ENCODE measurements at places on chromosomes 5 and 9.
A peak's percentile ranks its signal among the peaks of the same experiment; 100 is the strongest.

DNA sequence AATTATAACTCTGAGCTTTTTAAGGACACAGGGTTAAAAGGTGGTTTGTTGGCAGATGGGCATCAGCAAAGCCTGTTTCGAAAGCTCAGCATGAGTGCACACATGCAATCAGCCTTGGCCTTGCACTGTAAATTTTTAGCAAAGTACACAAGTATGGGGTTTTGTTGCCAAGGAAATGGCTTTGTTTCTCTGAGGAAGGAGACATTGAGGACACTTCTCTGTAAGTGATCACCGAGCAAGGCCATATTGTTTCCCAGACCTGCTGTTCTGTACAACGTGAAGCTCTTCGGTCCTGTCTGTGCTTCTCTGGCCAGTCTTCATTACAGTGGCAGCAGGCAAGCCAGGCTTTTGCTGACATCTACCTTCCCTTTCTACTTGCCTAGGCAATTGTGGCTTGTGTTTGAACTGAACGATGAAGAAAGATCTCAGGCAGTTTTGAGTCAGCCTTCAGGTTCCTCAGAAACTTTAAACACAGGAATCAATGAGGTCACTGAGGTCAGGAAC, 27.9 kb upstream of the GLRX start:
- no peak for DNase-seq

GRCh38 chr5:181188700-181189362, 16.2 kb downstream of the TRIM7 start:
- DNase-seq, result no peak

GRCh38 chr5:56358703-56359681, 125.9 kb upstream of the ANKRD55 start:
- no peak for DNase-seq

GRCh38 chr9:120885958-120886357, 9.0 kb upstream of the PHF19 start:
- no peak for DNase-seq

DNA sequence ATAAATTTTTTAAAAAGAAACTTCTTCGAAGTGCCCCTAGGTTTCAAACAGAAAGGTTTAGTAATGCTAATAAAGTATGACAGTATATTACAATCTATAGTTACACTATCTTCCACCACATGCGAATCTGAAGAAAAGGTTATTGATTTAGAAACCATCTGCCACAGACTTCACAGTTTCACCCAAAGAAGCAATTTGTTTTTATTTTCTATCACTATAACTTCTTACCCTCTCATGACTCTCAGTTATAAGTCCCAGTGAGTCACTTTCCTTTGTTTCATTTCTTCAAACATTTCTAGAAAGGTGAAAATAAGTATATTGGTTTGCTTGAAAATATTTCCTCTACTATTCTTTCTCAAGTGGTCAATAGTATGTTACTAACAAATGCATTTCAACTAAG, 93.6 kb downstream of the MCTP1 start:
- no peak for DNase-seq

- DNase-seq, result no peak
Measured at GRCh38 chr5:38210676-38211353, 47.5 kb upstream of the EGFLAM start.

GRCh38 chr5:88770276-88771257, 112.4 kb downstream of the MEF2C start:
- DNase-seq, result no peak

DNA sequence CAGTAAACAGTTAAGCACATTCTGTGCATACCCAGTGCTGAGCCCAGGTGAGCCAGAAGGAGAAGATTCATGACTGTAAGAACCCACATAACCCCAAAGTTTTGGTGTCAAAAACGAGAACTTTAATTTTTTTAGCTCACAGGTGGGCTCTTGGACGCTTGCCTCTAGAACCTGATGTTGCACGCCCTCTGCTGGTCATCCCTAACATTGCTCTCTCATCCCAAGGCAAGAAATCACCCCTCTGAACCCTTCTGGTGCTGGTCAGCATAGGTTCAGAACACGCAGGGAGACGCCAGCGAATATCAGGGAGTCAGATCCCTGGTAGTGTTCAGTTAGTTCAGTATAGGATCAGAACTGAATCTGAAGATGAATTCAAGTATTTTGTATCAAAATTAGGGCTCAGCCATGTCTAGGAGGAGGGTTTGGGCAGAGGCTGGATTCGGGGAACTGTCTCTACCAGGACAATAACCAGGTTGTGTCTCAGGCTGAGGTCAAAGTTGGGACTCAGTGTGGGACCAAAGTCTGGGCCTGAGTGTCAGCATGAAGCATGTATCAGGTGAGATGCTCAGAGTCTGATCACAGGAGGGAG, 4.1 kb upstream of the DNAJB5 start:
- DNase-seq, result peak; percentile 35

DNA sequence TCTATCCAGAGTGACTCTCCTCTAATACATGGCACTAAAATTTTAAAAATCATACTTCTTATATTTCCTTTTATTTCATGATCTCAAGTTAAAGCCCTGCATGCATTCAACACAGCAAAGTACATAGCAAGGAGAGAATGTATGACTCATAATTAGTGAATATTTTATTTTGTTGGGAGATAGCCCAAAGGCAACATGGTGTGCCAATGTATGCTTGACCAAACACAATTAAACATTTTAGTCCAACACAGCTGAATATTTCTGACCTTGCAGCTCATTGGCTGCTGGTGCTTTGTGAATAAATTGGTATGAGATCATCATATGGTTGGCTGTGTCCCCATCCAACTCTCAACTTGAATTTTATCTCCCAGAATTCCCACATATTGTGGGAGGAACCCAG, 103.5 kb downstream of the NPR3 start:
- no peak for DNase-seq

DNA sequence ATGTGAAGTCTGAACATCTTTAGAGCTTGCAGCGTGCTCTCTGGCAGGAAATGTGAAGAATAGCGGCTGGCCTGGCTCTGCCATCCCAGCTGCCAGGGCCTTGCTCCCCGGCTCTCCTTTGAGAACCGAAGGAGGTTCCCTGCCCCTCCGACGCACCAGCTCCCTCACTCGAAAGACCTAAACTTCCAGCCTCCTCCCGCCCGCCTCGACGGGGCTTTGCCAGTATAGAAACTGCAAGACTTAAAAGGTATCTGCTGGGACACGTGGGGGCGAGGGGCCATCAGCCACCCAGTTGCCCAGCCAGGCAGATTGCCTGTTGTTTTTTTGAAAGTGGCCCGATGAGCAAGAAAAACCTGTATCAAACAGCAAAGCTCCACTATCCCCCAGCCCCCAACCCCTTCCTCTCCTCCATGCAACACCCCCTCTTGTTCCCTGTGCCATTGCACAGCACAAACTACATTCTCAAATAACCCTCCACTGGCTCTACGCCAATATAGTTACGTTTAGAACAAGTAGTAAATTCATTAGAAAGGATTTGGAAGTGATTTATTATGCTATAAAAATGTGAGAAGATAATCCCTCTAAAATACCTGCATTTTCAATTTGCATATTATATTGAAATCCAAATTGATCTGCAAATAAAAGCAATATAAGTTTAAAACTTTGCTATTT, 331.9 kb downstream of the MED10 start:
- no peak for DNase-seq

DNA sequence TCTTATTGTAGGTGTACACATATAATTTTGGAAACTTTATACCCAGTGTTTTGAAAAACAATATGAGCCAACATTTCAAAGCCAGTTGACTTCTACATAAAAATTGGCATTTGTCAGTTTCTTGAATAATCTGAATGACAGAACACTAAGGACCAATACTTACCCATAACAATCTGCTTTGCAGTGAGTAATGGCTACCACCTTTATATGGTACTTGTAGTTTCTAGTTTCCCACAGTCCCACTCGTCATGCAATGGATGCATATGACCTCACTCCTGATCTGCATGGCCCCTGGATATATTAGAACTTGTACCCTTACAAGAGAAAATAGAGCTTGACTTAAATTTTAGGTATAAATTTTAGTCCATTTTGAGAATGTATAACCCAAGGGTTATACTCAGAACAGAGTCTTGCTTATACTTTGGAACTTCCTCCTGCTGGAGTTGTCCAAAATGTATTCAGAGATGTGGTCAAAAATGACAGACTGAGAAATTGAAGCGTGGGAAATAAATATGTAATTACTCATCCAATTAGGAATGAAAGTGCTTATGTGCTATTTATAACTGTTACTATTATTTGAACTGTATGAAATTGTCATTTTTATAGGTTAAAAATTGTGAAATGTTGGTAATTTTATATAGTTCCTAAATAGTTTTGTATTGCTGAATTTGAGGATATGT, 19.5 kb downstream of the XRCC4 start:
- no peak for DNase-seq

DNA sequence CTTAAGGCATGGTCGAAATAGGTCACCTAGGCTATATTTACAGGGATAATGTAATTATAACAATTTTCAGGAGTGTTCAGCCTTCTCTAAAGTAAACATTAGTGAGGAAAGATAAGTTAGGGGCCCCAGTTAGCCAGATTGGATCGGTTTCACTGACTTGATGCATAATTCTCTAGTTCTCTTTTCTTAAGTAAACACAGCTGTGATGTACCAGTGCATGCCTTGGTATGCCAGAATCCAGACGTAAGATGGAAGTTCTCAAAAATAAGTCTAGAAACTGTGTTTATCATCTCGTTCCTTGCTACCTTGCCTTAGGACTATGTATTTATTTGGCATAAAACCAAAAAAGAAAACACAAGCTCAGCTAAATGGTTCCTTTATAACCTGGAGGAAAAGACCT, 442.2 kb upstream of the CLINT1 start:
- DNase-seq, result no peak

DNA sequence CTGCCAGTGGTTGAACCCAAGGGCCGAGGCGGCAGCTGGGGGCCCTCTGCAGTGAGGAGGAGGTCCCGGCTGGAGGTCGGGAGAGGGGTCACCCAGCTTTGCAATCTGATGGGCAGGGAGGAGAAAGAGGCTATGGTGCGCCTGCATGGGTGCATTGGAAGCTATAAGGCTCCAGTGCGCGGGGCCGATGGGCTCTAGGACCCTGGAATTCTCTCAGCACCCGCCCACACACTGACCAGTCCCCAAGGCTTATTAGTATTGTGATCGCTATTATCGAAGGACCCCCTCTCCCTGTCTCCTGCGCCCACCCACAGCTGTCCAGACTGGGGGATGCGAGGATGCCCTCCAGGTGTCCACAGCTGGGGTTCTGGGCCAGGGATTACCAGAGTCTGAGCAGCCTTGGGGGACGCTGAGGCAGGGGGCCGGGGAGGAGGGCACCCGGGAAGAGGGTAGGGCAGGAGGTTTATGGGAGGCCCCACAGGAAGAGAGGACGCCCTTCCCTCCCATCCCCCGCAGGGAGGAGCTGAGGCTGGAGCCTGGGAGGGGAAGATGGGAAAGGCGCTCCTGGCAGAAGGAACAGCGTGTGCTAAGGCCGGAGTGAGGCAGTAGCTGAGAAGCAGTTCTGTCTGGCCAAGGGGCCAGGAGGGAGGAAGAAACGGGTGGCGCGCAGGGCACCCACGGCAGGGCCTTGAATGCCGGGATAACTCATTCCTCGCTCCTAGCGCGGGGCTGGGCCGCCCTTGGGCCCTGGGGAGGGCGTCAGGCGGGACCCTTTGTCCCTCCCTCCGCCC, 24.2 kb downstream of the C9orf50 start:
- no peak for DNase-seq

DNA sequence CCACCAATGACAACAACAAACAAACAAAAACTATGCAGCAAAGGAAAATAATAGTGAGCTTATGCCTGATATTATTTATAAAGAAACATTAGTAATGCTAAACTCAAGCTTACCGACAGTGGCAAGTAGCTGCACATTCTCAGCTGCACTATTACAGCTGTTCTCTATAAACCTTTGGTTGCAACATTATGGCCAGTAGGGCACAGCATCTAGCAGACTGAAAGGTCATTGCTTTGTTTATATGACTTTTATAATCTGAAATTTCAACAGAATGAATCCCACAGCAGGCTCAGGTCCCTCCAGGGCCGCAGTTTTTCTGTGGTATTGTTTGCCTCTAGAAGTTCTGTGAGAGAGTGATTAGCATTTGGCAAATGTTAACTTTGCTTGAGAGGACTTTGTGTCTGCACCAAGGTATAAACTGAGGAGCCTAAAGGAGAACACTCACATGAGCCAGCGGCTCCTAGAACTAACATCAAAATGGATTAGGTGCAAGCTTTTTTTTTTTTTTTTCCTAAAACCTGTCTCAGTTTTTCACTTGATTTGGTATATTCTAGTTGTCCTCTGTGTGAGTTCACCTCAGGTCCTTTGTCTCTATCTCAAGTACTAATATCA, 58.3 kb downstream of the IZUMO3 start:
- DNase-seq, result no peak

- DNase-seq, result no peak
Measured at GRCh38 chr5:130985776-130986175, 179.3 kb downstream of the HINT1 start.

- no peak for DNase-seq
Measured at GRCh38 chr9:16134351-16134750, 581.5 kb downstream of the CCDC171 start.

DNA sequence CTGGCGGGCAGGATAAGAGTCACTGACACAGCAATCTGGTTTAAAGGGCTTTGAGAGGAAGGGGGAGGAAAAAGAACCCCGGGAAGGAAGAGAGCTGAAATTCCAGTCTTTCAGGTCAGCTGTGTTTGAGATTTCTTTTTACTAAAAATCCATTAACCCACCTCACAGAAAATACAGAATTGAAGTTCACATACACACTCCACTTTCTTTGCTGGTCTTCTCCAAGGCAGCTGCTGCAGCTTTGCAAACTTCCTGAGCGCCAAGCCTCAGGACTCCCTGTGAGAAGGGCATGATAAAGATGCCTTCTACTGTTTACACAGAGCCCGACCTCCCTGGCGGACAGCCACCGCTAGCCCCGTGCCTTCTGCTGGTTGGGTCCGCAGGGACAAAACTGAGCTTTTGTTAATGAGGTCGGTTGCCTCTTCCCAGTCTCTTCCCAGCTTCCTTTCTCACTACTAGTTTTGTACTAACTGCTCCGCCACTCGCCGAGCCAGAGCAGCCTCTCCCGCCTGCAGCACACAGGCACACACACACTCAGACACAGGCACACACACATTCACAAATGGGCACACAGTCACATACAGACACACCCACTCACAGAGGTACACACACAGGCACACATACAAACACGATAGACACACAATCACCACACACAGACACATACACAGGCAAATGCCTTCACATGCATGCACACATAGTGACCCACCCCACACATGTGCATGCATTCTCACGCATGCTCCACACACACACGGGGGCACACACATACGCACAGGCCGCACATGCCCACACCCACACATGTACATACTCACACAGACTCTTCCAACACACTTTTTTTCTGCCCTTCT, at the start of gene FREM1:
FREM1 (minus strand) TSS at position 468 of the 845 bp plus-strand sequence. CDS start 41,451 bp downstream, outside the sequence.
- no peak for DNase-seq

DNA sequence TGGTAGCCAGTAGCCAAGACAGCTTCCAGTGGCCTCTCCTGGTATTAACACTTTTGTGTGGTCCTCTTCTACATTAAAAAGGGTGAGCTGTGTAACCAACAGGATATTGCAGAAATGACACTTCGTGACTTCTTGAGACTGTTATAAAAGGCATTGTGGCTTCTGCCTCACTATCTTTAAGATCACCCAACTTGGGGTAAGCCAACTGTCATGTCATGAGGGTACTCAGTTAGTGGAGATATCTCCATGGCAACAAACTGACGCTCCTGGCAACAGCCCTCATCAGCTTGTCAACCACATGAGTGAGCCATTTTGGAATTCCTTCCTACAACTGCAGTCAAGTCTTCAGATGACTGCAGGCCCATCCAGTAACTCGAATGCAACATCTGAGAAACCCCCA, 121.7 kb downstream of the DEPDC1B start:
- no peak for DNase-seq

GRCh38 chr9:112725961-112726360, 8.0 kb upstream of the INIP start:
- DNase-seq, result no peak

GRCh38 chr5:44860267-44860666, 51.5 kb downstream of the MRPS30 start:
- no peak for DNase-seq

Data from stimulated activated CD8-positive, alpha-beta memory T cell treated with anti-CD3 and anti-CD28 coated beads, Interleukin-4, amount 100 ng/mL, for 4 hours (primary cell).